Mesendoderm (in vitro differentiated cells): ENCODE measurements at places on chromosomes 5 and 9.
A peak's percentile ranks its signal among the peaks of the same experiment; 100 is the strongest.

GRCh38 chr5:101482931-101483330 lies 579.8 kb upstream of the ST8SIA4 start:
- no peak overlapping the region for H3K4me3 ChIP-seq
- H3K36me3 ChIP-seq: no peaks in the 10 kb centered on the region
- peak; percentile 9 for DNase-seq
- no peaks in the 10 kb centered on the region for H3K4me1 ChIP-seq

DNA sequence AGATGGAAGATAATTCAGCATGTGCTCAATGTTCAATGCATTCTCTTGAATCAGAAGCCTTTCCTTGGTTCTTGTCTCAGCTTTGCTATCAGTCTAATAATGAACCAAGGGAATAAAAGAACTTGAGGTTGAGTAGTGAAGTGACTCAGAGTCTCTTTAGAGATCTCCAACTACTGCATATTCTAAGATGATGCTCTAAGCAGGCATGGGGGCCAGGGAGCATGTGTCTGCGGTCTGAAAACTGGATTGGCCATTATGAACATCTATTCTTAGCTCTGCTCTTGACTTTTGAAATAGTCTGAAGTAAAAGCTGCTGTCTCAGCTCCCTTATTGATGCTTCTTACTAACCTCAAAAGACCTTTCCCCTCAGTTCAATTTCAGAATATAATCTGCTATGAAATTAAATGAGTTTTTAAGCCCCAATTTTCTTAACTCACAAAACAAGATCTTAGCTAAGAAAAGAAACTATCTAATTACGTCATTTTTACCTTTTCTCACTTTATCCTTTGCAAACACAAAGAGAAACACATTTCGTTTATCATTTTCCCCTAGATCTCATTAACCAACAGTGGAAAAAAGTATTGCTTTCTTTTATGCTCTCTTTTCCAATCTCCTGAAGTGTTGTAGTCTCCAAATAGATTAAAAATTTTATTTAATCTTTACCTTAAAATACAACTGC lies 44.8 kb downstream of the PLCXD3 start:
- H3K27ac ChIP-seq: no peak overlapping the region
- no peak for DNase-seq
- no peaks in the 10 kb centered on the region for H3K36me3 ChIP-seq
- H3K4me1 ChIP-seq: no peaks in the 10 kb centered on the region

DNA sequence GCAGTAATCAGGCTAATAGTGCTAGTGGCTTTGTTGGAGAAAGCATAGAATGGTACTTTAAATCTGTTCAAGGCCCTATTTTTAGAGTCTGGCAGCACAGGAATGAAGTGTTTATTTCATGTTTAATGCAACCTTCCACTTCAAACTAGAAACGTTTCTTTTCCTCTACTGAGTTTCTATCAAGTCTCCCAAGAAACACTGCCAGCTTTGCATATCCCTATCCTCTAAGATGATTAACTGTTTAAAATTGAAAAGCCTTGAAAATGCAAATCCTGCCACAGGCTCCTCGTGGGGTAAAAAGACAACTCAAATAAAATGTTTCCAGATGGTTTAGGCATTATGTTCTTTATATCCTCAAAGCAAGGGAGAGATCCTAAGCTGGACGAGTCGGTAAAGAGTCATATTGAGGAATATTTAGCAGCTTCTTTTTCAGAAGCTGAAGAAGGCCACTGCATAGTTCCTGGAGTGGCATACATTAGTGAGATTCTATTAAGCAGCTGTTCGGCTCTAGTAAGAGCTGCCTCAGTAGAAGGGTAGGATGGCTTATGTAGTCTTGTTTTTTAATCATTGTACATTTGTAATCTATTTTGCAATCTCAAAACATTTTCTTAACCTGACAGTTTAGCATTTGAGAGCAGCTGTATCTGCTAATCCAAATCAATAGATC lies 251.2 kb downstream of the CHSY3 start:
- no peaks in the 10 kb centered on the region for H3K27me3 ChIP-seq
- H3K4me1 ChIP-seq: no peaks in the 10 kb centered on the region
- no peaks in the 10 kb centered on the region for H3K36me3 ChIP-seq
- H3K4me3 ChIP-seq: no peak overlapping the region
- DNase-seq: no peak

DNA sequence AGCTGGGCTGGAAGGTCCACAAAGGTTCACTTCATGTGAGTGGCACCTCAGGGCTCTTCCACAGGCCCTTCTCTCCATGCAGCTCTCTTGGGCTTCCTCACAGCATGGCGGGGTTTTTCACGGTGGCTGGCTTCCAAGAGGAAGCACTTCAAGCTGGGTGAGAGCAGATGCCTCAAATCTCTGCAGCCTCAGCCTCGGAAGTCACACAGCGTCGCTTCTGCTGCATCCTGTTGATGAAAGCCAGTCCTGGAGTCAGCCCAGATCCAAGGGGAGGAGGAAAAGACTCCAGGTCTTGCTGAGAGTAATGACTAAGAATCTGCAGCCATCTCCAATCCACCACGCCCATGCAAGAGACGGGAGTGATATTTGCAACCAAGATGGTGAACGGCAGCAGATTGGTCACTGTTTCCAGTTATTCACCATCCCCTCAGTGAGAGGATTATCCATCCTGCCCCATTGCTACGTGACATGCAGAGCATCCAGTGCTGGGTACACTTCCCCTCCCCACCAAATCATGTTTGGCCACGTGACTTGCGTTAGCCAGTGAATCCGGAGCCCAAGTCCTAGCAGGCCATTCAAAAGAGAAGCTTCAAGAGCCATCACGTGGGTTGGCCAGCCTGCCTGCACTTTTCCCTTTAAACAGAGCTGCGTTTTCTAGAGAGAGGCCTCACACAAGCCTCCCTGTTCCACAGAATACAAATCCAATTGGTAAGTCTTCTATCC lies 173.9 kb downstream of the C9orf50 start:
- H3K27me3 ChIP-seq: no peaks in the 10 kb centered on the region
- no peak overlapping the region for H3K4me3 ChIP-seq
- no peaks in the 10 kb centered on the region for H3K36me3 ChIP-seq
- no peak overlapping the region for H3K27ac ChIP-seq
- no peaks in the 10 kb centered on the region for H3K4me1 ChIP-seq
- DNase-seq: no peak

GRCh38 chr9:38068701-38069628 lies at the start of gene SHB:
SHB (minus strand) TSS chr9:38069227; CDS start chr9:38068645, 582 bp downstream.
- H3K4me3 ChIP-seq: peak within 1 kb of the TSS; percentile 86
- H3K36me3 ChIP-seq: no peaks in the 10 kb centered on the region
- H3K27ac ChIP-seq: peak within 1 kb of the TSS; percentile 99

DNA sequence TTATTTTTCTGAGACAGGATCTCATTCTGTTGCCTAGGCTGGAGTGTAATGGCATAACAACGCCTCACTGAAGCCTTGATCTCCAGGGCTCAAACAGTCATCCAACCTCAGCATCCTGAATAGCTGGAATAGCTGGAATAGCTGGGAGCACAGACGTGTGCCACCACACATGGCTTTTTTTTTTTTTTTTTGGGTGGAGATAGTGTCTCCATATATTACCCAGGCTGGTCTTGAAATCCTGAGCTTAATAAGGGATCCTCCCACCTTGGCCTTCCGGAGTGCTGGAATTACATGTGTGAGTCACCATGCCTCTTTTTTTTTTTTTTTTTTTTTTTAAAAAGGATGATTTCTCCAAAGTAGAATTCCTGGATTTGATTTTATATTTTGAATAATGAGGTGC lies 60.7 kb downstream of the NSD1 start:
- no peaks in the 10 kb centered on the region for H3K4me1 ChIP-seq
- no peak overlapping the region for H3K27ac ChIP-seq
- peak; percentile 94 for DNase-seq
- H3K4me3 ChIP-seq: no peak overlapping the region
- peaks cover 3% of the 10 kb centered on the region for H3K36me3 ChIP-seq
- no peaks in the 10 kb centered on the region for H3K27me3 ChIP-seq

- no peaks in the 10 kb centered on the region for H3K36me3 ChIP-seq
- H3K4me3 ChIP-seq: no peak overlapping the region
- no peaks in the 10 kb centered on the region for H3K4me1 ChIP-seq
These were observed 151.1 kb upstream of the SMIM23 start for GRCh38 chr5:171634511-171634910.

GRCh38 chr9:96619491-96620180 lies at the start of gene CDC14B:
CDC14B (minus strand) TSS chr9:96619843; CDS start chr9:96619378, 465 bp downstream.
- peak; percentile 97 for DNase-seq
- H3K27ac ChIP-seq: peak within 1 kb of the TSS; percentile 89
- H3K36me3 ChIP-seq: no peaks in the 10 kb centered on the region

DNA sequence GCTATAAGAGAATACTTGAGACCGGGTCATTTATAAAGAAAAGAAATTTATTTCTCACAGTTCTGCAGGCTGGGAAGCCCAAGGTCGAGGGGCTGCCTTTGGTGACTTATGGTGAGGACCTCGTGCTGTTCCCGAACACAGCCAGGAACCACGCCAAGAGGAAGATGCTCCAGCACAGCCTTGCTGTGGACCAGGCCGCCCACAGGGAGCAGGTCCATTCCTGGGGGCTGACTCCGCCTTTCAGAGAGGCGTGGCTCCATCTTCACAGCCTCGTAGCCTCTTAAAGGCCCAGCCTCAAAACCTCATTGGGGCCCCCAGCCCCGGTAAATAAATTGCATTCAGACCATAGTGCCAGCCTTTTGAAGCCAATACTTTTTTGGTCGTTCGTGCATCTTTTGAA lies 93.5 kb upstream of the CACNA1B start:
- peak; percentile 12 for DNase-seq
- no peaks in the 10 kb centered on the region for H3K4me1 ChIP-seq
- H3K27ac ChIP-seq: no peak overlapping the region
- no peak overlapping the region for H3K4me3 ChIP-seq
- H3K36me3 ChIP-seq: peaks cover 3% of the 10 kb centered on the region

DNA sequence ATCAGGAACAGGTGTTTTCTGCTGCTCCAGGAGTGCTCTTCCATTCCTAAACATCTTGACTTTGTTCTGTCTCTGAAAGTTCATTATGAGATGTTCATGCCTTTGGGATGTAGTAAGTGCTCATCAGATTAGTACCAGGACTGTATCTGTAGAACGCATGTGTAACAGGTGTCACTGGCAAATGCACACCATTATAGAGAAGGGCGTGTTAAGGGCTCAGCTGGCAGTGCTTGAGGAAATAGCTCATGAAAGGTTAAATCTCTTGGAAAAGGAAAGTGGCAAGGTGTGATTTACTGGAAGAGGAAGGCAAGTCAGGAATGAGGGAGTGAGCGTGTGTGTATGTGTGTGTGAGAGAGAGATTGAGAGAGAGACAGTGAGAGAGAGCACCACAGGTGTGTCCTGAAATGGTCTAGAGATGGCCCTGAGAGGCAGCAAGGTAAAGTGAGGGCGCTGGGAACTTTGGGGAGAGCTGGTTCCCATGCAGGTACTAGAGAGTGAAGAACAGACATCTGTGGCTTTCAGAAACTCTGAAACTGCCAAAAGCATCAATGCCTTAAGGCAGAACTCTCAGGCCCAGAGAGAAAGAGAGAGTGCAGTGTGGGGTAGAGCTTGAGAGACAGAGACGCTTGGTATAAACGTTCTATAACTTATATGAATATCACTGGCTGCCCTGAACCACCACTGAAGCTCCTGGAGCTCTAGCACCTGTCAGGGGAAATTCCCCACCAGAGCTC lies 13.7 kb upstream of the CXCL14 start:
- no peaks in the 10 kb centered on the region for H3K36me3 ChIP-seq
- no peak overlapping the region for H3K4me3 ChIP-seq
- no peak for DNase-seq

DNA sequence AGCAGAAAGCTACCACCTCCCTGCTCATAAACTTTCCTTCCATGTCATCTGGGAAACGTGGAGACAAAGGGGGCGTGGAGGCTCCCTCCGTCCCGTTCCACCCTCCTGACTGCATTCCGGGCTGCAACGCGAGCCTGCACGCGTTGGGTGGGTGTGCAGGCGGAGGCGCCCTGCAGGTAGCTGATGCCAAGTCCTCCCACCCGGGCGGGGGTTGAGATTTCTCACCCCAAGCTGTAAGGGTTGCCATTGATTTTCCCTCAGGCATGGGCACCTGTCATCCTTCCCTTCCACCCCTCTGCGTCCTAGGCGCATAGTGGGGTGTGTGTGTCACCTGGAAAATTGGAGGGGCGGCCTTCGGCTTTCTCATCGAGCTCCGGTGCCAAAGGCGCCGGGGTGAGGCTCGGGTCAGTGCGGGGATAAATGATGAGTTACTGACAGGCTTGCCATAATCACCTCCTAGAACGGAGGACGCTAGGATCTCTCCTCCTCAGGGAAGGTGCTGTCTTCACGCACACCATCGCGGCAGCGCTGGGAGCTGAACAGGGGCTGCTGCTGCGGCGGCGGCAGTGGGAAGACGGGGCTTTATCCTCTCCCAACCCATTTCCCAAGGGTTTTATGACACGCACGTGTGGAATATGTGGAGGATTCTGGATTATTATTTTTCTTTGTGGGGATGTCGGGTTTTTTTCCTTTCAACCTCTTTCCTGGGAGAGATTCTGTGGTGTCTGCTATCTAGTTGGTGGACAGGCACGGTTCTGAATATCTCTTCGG lies 973 bp downstream of the PLPPR1 start:
- peak overlapping the region; percentile 77 for H3K4me3 ChIP-seq
- H3K27me3 ChIP-seq: peaks cover 18% of the 10 kb centered on the region
- peaks cover 3% of the 10 kb centered on the region for H3K4me1 ChIP-seq
- no peak overlapping the region for H3K27ac ChIP-seq
- H3K36me3 ChIP-seq: no peaks in the 10 kb centered on the region
- DNase-seq: peak; percentile 2

DNA sequence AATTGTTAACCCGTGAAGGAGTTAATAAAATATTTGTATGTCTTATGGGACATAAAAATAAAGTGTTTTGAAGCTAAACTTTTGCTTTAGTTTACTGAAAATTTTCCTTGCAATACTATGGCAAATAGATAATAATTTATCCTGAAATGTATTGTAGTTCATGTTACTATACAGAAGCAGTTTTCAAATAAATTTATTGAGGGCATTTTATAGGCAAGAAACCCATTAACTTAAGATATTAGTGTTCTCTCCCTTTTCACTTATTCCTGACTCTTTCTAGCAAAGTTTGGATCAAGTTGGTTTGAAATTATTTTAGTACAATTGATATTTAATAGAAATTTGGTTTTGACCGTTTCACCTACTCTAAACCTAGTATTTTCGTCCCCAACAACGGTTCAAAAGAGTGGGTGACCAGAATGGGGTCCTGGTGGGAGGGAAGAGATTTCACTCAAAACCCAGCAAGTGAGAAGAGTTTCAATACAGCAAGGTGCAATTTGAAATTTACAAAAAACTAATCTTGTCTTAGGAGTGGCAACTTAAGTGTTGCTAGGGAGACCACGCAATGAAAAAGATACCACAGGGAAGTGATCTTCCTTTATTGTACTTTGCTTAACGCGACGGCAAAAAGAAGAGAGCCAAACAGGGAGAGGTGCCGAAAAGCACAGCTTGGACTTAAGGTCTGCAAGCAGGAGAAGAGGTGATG lies 28.4 kb downstream of the NR2F1 start:
- H3K27ac ChIP-seq: no peak overlapping the region
- no peak for DNase-seq
- no peaks in the 10 kb centered on the region for H3K4me1 ChIP-seq
- H3K27me3 ChIP-seq: peaks cover 48% of the 10 kb centered on the region

DNA sequence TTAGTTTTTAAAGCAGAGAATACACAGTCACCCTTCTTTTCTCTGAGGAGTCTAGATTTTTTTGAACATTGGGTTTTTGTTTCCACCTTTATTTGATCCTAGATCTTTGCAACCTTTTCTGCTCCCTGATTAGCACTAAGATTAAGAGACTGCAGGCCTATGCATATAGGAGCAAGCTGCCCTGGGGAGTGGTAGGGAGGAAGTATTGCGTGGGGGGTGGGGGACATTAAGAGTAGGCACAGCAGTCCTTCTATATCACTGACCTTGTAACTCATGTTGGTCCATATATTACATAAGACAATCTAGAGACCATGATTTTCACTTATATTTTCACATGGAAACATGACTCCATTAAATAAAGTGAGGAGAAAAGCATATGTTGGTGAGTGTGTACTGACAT lies 149.1 kb downstream of the ADGRV1 start:
- H3K4me3 ChIP-seq: no peak overlapping the region
- H3K36me3 ChIP-seq: no peaks in the 10 kb centered on the region
- H3K27me3 ChIP-seq: no peaks in the 10 kb centered on the region
